Activated naive CD4-positive, alpha-beta T cell treated with anti-CD3 and anti-CD28 coated beads, Interleukin-2, amount 50 U/mL, for 16 hours (primary cell): ENCODE measurements at places on chromosomes 11 and 22.

DNA sequence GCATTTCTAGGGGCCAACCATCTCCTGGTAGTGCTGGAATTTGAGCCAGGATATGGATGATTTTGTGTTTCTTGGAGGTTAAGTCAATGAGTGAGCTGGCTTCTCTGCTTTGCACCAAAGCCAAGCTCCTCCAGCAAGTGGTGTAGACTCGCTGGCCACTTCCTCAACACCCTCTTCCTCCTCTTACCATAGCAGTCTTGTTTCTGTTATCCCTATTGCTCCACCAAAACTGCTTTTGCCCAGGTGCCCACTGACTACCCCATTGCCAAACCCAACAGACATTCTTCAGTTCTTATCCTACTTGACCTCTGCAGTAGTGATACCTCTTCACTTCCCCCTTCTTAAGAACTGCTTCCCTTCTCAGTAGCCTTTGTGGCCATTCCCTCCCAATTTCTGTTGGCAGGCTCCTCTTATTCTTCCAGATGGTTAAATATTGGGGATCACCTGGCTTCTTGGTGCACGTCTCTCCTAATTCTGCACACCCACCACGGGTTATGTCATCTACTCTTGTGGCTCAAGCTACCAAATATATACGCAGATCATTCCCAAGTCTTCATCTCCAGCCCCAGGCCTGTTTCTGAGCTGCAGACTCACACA, 7.0 kb upstream of the PRG2 start:
- no peak for DNase-seq

GRCh38 chr11:67562963-67563704, 20.5 kb upstream of the GSTP1 start:
- DNase-seq, result no peak

GRCh38 chr22:19870153-19871022, 15.7 kb upstream of the GNB1L start:
- peak; percentile 5 for DNase-seq

GRCh38 chr22:36510966-36511881, 4.4 kb upstream of the FOXRED2 start:
- peak; percentile 37 for DNase-seq

- no peak for DNase-seq
Measured at GRCh38 chr11:61787928-61788491, 4.4 kb downstream of the TMEM258 start.

DNA sequence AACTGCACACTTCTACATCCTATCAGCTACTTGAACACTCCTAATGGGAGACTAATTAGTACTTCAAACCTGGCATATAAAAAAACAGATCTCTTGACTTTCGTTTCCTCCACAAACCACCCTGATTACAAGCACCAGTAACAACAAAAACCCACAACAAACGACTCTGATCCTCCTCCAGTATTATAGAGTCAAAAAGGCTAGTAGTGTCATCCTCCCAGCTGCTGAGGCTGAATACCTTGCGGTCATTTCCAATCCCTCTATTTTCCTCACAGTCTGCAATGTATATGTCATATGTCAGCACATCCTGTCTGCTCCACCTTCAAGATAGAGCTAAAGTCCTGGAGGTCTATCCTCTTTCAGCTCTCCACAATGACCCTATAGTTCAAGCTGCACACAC, 688.9 kb upstream of the RAG2 start:
- no peak for DNase-seq

DNA sequence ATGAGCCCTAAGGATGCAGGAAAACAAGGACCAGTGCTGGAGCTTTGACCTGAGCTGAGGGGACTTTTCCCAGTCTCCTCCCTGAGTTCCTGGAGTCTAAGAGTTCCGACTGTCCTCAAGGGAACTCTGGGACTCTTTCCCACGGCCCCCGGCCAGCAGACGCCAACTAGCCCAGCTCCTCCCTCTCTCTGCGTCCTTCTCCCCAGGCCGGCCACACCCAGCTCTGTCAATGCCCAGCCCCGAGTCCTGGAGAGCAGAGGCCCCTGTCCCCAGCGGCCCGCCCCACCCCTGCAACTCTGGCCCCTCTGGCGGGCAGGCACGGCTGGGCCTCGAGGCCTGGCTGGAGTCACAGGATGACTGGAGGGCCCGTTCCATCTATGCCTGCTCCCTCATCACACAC, 29.8 kb downstream of the NECTIN1 start:
- no peak for DNase-seq

DNA sequence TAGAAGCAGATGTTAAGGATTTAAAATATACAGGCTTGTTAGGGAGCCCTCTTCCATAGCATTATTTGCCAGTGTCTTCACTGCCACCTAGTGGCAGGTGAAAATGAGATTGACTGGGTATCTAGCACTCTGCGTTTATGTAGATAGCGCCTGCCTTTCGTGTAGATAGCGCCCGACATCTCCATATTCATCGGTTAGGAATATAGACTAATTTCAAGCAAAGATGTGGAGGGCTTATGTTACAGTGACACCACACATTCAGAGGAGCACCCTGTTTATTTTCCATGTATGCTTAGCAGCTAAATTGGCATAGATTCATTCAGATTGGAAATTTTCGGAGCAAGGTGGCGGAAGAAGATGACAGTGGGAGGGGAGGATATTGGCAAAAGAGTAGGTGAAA, 72.0 kb downstream of the SLC5A12 start:
- DNase-seq, result no peak

- no peak for DNase-seq
Measured at GRCh38 chr11:103384652-103385051, 275.4 kb downstream of the DYNC2H1 start.

- no peak for DNase-seq
Measured at GRCh38 chr22:31625661-31626426, 36.2 kb downstream of the PISD start.

- DNase-seq, result no peak
Measured at GRCh38 chr11:57674251-57674650, 6.3 kb downstream of the ZDHHC5 start.

GRCh38 chr22:46090631-46091201, 59.6 kb upstream of the PPARA start:
- no peak for DNase-seq

- no peak for DNase-seq
Measured at GRCh38 chr11:2913019-2913431, 16.2 kb downstream of the PHLDA2 start.

GRCh38 chr11:35525501-35526175, at the start of gene PAMR1:
PAMR1 (minus strand) TSS chr11:35525616; CDS start chr11:35525585, 31 bp downstream.
- DNase-seq, result no peak

DNA sequence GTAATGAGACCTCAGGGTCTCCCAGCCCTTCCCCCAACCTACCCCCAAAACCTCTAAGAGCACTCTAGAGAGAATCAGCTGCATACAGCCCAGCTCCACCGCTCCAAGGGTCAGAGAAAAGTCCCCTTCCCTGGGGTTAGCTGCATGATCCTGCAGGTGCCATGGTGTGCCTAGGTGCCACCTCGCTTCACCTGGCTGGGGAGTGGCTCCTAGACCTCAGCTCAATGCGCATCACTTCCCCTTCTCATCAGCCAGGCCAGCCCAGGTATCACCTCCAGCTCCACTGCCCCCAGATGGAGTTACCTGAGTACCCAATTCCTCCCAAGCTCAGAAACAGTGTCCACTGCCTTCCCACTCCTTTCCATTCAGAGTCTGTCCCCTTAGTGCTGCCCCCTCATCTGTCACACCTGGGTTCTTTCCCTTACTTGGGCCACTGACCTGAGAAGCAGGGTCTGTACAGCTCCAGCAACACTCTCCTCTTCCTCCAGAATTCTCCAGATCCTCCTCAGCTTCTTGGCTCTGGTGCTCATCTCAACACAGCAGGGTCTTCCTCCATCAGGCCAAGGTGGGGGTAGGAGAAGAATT, 1.3 kb downstream of the STARD10 start:
- DNase-seq, result no peak

GRCh38 chr22:24366701-24367100, 60.7 kb upstream of the ADORA2A start:
- no peak for DNase-seq

DNA sequence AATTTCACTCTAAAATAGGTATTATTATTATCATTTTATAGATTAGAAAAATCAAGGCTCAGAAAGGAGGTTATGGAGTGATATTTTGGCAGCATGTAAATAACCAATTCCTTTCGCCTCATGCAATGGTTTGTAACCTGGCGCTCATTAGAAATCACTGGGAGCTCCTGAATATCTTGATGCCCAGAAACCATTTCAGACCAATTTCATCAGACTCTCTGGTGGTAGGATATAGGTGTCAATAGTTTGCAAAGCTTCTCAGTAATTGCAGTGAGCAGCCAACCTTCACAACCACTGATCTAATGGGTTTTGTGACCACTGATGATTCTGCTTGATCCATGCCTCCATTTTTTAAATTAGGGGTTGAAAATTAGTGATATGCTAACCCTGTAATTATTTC, 57.8 kb upstream of the ZC3H12C start:
- DNase-seq, result no peak

DNA sequence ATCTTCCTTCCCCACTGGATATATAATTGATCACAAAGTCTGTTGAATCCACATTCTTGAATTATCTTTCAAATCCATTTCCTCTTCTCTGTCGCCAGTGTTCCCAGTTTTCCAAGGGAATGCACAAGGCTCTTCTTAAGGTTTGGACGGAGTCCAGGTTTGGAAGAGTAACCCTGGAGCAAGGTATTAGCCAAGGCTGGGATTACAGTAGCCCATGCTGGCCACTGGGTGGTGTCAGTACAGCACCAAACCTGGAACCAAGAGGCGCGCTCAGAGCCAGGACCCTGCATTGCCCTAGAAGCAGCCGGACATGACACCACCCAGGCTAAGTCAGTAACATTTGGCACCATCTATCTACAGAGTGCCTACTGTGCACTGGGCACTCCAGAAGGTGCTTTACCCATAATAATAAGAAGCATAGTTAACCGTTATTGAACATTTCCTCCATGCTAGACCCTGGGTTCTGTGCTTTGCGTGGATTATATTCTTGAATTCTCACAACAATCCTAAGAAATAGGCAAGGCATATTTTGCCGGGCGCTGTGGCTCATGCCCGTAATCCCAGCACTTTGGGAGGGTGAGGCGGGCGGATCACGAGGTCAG, 48.0 kb upstream of the CLPB start:
- DNase-seq, result peak; percentile 45
